PC-9 (cell line): ENCODE measurements at places on chromosomes 3 and 15. TPM values are rescaled to one million over a fixed set of nuclear protein-coding genes. Genes with fewer than 3 reads are reported as not detected.

DNA sequence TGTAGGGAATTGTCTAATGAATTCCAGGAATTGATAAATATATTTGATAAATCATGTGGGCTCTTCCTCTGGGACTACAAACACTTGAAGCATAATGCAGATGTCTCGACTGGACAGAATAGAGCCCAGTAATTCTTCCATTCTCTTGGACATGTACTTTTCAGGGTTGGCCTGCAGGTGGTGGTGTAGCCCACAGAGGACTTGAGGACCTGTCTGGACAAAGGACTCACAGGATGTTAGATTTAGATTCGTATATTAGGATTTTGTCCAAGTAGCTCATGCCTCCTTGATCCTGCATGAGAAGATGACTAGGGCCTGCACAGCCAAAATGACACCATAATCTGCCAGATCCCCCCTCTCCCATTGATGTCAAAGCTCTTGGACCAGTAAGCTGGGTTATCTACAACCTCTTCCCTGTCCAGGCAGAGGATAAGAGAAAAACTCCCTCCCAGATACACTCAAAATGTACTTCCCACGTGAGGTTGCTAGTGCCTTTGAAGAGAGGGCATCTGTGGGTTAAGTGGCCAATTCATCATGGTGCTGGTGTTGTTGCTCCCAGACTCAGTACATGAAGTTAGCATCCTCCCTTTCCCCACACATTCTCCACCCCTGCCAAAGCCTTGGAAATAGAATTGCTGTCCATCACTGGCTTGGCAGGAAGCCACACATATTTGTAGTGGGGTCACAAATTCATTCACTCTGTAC lies 88.6 kb upstream of the ZNF280D start:
- peak; percentile 35 for DNase-seq

DNA sequence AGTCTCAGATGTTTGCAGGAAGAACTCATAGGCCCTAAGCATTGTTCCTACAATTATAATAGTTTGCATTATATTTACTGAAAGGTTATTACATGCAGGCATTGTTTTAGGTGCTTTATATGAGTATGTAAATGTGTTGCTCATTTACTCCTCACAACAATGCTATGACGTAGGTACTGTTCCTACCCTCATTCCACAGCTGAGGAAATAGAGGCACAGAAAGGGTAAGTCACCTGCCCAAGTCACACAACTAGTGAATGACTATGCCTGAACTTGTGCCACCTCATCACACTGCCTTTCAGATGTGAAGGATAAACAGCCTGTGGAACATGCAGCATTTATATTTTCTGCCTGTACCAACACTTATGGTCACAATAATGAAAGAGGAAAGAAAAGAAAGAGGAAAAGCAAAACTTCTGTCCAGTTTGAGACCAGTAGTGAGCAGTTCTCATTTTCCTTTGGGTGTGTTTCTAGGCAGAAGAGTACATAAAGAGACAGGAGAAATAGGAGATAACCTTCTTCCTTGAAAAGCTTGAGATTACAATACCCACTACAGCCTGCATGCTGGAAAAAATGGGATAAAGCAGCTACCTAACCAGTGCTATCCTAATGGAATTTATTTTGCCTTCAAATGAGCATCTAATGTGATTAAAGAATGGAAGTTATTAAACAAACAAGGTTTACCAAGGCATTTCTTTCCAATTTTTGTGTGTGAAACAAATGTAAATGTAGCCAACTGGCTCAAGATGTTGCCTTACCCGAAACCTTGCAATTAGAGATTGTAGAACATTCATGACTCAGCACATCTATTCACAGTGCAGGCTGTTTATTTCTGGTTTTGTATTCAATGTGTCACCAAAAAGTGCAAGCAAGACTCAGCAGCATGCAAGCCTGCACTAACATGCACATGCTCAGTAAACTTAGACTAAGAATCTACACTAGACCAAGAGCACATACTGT lies 20.5 kb upstream of the ENTPD3 start:
- DNase-seq, result no peak

- DNase-seq, result no peak
Measured at GRCh38 chr3:144351011-144351410, 379.4 kb downstream of the DIPK2A start.

- peak; percentile 38 for DNase-seq
Measured at GRCh38 chr3:136075218-136075808, 109.8 kb downstream of the PPP2R3A start.

The CPNE9 gene
- total RNA-seq, result not detected in 2 replicates

GRCh38 chr15:91547356-91547755 lies 306.2 kb upstream of the SLCO3A1 start:
- no peak for DNase-seq

DNA sequence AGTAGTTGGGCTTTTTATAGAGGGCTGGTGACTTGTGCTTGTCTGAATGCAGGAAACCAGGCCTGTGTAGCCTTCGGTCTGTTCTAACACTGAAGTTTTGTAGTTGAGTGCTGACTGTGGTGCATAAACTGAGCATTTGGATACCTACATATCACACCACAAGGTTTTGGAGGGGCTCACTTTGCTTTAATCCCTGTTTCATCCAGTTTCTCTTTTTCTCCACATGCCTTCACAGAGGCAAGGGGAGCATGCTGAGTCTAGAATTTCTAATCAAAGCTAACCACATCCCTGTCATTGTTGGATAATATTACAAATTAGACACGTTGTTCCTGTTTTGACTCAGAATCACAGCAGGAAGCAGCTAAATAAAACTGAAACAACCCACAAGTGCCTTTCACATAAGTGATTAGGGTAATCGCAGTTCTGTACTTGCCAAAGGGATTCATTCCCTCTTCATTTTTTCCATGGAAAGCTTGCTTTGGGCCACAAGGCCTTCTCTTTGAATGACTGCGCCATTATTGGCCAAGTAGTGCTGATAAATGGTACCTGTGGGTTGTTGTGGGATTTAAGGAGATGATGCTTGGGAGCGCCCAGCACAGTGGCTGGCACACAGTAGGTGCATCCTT lies 48.9 kb downstream of the TGFBR2 start:
- DNase-seq, result peak; percentile 6

GRCh38 chr15:48616216-48616615 lies 29.3 kb downstream of the FBN1 start:
- no peak for DNase-seq

DNA sequence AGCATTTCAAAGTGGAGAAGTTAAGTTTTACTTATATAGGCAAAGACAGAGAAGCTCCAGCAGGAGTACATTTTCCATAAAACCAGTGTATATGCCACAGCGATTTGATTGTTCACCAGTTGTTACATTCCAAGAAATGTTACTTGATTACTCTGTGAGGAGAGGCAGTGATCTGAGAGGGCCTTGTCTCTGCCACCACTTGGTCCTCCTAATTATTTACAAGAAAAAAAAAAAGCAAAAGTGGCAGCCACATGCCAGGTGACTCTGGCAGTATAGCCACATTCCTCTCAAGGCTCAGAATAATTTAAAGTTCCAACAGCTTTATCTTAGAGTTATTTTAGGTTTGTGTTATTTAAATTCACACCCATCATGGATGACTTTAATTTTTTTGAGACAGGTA lies 1077.8 kb downstream of the ZPLD1 start:
- DNase-seq, result no peak

DNA sequence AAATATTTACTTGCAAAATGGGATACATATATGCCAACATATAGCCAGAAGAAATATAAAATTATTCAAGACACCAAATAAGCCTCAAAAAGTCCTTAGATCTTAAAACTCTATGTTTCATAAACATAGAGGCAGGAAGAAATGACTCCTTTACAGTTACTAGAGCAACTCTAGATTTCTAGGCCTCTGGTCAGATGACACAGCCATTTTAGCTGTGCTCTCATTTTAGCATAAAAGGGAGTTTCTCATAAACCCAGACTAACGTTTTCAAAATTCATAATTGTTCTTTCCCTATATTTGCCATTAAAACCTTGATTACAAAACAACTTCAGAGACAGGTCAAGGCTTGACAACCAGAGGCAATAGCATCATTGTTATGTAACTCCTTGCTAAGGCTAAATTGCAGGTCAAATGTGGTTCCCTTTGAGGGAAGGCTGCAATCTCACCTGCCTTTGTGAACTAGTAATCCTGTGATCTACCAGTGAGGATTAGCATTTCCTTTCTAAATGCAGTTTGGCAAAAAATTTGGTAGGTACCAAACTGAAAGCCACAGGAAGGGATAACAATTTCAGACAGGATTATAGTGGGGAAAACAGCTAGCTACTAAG lies 8.2 kb downstream of the THOC7 start:
- DNase-seq, result no peak

GRCh38 chr3:144129536-144130214 lies 158.1 kb downstream of the DIPK2A start:
- no peak for DNase-seq

GRCh38 chr3:159800434-159801155 lies 188.0 kb upstream of the IL12A start:
- DNase-seq, result no peak

- DNase-seq, result no peak
Measured at GRCh38 chr3:4552811-4553210, 59.7 kb downstream of the ITPR1 start.

DNA sequence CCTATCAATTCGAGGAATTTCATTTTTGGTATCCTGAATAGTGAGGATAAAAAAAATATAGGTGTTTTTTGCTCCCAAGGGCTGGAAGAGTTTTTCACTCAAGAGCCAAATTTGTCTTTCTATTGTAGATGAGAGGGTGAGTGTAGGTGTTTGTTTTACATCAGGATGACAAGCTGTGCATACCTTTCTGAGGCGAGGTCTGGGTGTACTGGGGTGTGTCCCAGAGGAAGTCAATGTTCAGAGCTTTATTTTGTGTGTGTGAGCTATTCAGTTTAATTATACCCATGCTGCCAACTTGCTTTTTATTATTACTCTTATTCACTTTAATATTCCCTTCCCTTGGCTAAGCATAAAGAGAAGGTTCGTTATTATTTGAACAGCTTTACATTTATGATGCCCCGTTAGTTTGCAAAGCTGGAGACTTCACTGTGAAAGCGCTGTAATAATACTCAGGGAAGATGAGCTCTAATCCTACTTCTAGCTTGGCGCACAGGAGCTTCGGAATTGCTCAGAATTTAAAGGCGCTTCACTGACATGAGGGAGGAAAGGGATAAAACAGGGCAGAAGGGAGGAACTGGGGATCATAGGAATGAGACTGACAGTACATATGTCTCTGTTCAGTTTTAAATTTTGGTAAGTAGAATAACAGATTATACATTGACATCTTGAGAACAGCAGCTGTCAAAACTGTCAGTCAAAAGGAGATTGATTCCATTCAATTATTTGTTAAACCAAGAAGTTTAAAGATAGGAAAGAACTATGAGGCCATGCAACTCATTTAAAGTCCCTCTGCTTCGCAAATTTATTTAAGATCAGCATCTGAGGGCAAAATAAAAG lies 117.7 kb upstream of the TP63 start:
- DNase-seq, result peak; percentile 58

- no peak for DNase-seq
Measured at GRCh38 chr3:76470285-76470684, 569.6 kb upstream of the ROBO2 start.

The PPARG gene
- total RNA-seq, result 60.2 and 61.5 TPM in 2 replicates

- no peak for DNase-seq
Measured at GRCh38 chr3:88809993-88810392, 297.4 kb upstream of the EPHA3 start.

DNA sequence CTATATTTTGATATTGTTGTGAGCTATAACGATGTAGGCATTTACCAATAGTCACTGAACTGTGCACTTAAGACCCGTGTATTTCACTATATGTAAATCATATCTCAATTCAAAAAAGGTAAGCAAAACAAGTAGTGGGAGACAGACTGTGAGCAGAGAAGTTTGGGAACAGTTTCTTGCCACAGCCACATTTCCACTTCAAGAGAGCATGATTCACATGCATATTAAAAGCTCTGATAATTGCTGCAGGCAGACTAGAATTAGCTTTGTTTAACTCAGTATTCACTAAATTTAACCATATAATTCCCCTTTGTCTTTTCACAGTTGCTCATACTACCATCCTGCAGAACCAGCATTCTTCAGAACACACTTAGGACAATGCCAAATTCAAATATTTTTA lies 168.4 kb upstream of the ZNF385D start:
- DNase-seq, result no peak

GRCh38 chr3:58188173-58188564 lies 22.6 kb downstream of the DNASE1L3 start:
- DNase-seq, result no peak

- no peak for DNase-seq
Measured at GRCh38 chr15:48702569-48703236, 57.2 kb upstream of the FBN1 start.

- DNase-seq, result no peak
Measured at GRCh38 chr15:57943171-57943570, 122.3 kb downstream of the ALDH1A2 start.

DNA sequence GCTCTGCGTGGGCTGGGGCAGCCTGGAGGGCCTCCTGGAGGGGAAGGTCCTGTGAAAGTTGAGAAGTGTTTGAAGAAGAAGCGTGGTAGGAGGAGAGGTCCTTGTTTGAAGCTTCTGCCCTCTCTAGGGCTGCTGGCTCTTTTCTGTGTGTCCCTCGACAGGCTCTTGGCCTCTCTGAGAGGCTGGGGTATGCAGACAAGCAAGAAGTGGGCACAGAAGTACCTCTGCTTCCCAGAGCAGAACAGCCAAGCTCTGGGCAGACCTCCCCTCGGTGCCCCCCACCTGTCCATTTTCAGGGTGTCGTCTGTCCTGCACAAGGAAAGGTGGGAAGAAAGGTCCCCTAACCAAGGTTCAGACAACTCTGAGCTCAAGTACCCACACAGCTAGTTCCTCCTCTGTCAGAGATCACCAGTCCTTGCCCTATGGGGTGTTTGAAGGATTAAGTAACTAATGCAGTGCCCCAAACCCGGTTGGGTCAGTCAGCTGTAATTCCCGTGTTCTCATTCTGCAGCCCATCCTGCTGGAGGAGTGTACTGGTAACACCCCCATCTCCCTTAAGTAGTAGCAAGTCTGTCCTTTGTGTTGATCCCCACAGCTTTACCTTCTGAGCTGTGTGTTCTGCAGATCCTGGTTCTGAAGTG lies 6.3 kb downstream of the CSK start:
- no peak for DNase-seq

- DNase-seq, result no peak
Measured at GRCh38 chr3:61615643-61616042, 54.3 kb downstream of the PTPRG start.

DNA sequence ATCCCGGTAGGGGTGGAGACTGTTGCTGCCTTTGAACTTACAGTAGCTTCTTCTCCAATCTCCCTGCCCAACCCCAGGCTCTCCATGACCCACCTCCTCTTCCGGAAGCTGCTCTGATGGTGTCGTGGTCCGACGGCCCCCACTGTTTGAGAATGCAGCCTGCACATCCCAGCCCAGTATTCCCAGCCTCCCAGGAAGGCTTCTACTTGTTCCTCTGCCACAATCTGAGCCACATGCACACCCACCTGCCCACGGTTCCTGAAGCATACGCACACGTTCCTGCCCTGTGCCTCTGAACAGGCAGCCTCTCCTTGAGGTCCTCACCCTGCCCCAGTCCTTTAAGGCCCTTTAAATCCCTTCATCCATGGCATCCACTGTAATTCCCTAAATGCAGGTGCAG lies 57.4 kb downstream of the ABTB1 start:
- DNase-seq, result no peak

DNA sequence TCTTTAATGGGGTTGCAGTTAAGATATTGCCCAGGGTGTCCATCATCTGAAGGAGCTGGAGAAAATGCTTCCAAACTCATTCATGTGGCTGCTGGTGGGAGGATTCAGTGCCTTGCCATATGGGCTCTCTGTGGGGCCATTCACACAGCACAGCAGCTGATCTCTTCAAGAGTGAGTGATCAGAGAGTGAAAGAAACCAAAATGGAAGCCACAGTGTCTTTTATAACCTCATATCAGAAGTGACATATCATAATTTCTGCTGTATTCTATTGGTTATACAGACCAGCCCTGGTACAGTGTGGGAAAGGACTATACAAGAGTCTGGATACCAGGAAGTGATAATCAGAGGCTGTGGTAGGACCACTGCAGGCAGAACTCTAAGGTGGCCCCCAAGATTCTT lies 33.6 kb downstream of the HHLA2 start:
- no peak for DNase-seq
